ENCODE measurements at places on chromosomes 5 and 9.
A peak's percentile ranks its signal among the peaks of the same experiment; 100 is the strongest.

DNA sequence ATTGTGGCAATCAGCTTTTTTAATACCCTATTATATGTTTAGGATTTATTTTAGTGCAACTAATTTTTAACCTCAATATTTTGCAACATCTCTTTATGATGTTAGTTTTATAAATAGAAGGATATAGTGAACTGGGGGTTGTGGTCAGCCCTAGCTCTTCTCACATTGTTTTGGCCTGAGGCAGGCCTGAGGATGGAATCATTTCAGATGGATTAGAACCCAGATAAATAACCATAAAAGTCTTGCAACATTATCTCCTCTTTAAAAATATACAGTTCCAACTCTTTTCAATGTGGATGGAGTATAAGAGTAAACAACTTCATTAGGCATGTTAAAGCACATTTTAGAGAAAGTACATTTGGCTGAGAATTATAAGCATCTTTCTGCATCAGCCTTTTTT is 522.7 kb downstream of the NR2F1-AS1 start:
- DNase-seq, result no peak

DNA sequence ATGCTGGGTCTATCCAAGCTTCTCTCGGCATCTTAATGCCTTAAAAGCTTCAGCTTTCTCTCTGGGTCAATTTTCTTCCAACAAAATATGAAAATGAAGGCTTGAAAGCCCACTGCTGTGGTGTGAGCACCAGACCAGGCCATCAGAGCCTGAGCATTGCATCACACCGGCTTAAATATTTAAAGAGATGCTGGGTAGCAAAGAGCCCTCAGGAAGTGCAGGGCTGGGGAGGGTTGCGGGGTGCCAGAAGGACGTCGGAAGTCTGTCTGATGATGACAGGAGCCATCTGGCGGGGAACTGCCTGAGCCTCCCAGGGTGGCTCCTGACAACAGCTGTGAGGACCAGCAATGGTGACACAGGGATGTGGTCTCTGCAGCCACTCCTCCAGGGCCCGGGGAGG is 185.5 kb downstream of the OLFM1 start:
- no peak for DNase-seq

- no peak for DNase-seq
These were observed 4.9 kb downstream of the SELENOP start for GRCh38 chr5:42806701-42807262.

- no peak for DNase-seq
These were observed 4.3 kb downstream of the LCP2 start for GRCh38 chr5:170293273-170293672.

DNA sequence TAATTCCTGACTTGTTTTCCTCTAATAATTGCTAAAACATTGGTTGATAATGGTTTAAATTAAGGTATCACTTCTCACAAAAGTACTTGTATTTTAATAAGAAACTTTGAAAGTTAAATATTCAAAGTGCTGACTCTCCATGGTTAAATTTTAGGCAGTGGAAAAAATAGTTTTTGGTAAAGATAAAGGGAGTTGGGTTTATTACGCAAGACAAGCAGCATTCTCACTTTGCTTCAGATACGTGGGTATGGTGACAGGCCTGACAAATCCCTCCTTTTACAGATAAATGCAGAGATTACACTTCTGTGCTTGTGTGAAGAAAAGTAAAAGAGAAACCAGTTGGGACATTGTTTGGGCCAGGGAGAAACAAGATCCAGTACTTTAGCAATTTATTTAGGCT is 14.5 kb upstream of the FAM170A start:
- DNase-seq, result no peak

- peak; percentile 63 for DNase-seq
These were observed 130.9 kb upstream of the SLC30A5 start for GRCh38 chr5:68962757-68963484.

GRCh38 chr5:14579731-14580397 is 1.7 kb upstream of the OTULINL start:
- no peak for DNase-seq

GRCh38 chr5:121979691-121980090 is 17.9 kb downstream of the SRFBP1 start:
- DNase-seq, result no peak

GRCh38 chr5:4017076-4017803 is 421.6 kb downstream of the IRX1 start:
- DNase-seq, result no peak

GRCh38 chr9:7216004-7216841 is 458.4 kb downstream of the KDM4C start:
- no peak for DNase-seq

DNA sequence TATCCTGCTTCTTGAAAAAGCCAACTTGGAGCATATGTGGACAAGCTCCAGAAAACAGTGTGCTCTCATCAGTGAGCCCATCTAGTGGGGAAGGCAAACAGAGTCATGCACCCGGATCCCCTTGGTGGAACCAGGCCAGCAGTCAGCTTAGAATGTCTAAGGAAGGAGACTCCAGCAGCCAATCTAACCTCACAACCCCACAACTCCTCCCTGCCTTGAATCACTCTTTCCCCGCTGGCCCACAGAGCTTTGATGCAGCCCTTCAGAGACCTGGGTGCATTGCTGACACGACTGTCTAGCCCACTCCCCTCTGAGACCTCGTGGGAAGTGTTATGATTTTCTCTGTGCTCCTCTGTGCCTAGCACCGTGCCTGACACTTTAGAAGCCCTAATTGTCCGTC is 623.7 kb downstream of the BNC2 start:
- no peak for DNase-seq

- no peak for DNase-seq
These were observed 95.8 kb downstream of the DOCK2 start for GRCh38 chr5:169732841-169733240.

- DNase-seq, result no peak
These were observed 76.3 kb upstream of the RAPGEF1 start for GRCh38 chr9:131815970-131816873.

DNA sequence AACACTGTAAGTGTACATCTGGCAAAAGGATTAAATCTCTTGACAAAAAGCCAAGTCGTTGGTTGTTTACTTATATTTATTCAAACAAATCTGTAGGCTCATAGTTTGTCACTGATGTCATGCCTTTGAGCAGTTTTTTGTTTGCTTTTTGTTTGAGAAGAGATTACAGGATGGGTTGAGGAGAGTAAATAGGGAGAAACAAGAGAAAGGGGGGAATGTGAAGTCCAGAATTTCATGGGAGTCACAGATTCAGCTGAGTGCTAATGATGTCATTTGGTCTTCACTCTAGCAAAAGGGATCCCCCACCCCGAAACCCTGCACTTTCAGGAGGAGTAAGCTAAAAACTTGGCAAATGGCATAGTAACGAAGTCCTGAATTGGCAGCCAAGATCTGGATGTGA is 337.4 kb downstream of the GLIS3 start:
- no peak for DNase-seq

- no peak for DNase-seq
These were observed 80.9 kb upstream of the SPOCK1 start for GRCh38 chr5:137580030-137580429.

DNA sequence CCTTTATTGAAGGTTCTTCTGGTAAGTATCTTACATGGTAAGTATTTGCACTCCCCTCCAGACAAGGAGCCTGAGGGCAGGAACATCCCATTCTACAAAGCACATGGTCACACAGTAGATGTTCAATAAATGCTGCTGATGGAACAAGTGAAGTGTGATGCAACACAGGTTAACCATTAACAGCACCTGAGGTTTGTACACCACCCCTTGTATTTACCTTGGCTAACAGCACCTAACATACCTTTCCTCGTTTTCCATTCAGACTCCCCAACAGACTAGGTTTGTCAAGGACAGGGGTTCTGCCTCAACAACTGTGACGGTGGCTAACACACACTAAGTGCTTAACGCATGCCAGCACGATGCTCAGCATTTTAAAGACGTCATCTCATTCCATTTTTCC is 213.6 kb downstream of the MAPKAP1 start:
- DNase-seq, result peak; percentile 56

DNA sequence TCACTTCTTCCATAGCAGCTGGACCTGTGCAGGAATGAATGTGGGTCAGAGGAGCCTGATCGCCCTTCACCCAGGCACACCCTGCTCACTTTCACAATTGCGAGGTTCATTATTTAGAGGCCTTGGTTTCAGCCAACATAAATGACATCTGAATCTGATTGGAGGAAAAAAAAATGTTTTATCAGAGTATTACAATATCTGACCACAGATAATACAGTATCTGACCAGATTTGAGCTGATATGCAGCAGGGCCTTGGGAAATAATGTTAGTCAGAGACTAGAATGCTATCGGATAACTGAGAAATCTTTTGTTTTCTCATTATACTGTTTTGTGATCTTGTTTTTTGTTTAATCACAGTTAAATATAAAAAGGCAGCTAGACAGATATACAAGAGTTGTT is 7.7 kb downstream of the ICE1 start:
- no peak for DNase-seq

DNA sequence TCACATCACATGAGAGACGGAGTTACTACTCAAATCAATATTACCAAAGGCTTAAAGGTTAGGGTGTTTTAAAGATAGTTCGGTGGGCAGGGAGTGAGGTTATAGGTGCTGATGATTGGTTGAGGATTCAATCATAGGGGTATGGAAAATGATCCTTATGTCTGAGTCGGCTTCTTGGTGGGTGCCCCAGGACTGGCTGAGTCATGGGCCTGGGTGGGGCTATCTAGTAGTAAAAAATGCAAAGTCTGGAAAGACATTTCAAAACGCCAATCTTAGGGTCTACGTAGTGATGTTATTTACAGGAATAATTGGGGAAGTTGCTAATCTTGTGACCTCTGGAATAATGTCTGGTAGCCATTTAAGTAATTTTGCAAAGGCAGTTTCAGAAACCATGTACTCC is 15.2 kb upstream of the SPIN1 start:
- DNase-seq, result no peak

- no peak for DNase-seq
These were observed 58.2 kb upstream of the GGTA1 start for GRCh38 chr9:121557581-121558447.

- no peak for DNase-seq
These were observed 624.2 kb downstream of the MTRR start for GRCh38 chr5:8493176-8493575.

GRCh38 chr5:55416306-55416705 is 108.5 kb downstream of the MTREX start:
- DNase-seq, result no peak

- no peak for DNase-seq
These were observed 20.3 kb downstream of the MED27 start for GRCh38 chr9:132059361-132059760.

GRCh38 chr9:129414993-129415941 is 205.6 kb downstream of the C9orf50 start:
- no peak for DNase-seq

DNA sequence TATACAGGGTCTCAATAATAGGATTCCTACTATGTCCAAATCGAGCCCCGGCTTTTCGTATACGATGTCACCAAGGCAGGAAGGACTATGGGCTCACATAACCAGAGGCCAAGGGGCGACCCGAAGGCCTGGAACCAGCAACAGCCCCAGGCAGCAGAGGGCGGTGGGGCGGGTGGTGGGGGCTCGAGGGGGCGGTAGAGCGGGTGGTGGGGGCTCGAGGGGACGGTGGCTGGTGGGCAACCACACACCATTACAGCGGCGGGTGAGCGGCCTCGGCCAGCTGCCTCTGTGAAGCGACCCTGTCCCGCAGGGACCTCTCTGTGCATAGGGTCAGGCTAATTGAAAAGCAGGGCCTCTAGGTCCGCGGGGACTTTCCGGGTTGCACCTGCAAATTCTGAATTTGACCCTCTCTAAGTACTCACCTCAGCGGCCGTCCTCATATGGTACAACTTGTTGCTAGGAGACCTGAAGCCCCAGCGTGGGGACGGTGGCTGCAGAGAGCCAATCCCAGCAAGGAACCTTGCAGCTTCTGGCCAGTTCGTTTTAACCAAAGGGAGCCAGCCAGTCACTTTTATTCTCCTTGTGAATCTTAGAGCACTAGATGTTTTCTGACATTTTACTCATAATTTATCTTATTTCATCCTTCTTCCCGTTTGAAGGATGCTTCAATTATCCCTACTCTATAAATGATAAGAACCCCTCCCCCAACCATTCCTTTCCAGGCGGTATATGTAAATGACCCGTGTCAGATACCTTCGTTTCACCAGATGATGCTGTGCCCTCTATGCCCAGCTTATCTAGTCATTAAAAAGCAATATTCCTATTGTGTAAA is at the start of gene NME5:
Gene NME5 (minus strand): TSS at position 480 of the 832 bp plus-strand sequence. CDS start 648 bp downstream, outside the sequence.
- DNase-seq, result no peak

- DNase-seq, result no peak
These were observed 44.2 kb upstream of the PALM2AKAP2 start for GRCh38 chr9:109735801-109736200.

GRCh38 chr9:16453390-16453789 is 417.1 kb downstream of the BNC2 start:
- no peak for DNase-seq

GRCh38 chr5:155948576-155948975 is 378.4 kb upstream of the SGCD start:
- no peak for DNase-seq

DNA sequence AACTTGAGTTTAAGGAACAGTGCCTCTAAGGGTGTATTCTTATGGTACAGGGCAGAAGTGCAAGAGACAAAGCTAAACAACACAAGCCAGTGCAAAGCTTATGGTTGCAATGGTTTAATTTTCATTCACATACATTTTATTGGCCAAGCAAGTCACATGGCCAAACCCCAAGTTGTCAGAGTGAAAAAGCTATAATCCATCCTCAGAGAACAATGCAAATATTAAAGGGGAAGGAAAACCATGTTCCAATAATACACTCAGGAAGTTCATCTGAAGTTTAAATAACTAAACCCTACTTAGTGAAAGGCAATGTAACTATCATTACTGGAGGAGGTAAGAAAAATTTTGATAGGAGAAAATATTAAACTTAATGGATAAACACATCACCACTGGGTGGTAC is 26.6 kb upstream of the TLR4 start:
- no peak for DNase-seq

DNA sequence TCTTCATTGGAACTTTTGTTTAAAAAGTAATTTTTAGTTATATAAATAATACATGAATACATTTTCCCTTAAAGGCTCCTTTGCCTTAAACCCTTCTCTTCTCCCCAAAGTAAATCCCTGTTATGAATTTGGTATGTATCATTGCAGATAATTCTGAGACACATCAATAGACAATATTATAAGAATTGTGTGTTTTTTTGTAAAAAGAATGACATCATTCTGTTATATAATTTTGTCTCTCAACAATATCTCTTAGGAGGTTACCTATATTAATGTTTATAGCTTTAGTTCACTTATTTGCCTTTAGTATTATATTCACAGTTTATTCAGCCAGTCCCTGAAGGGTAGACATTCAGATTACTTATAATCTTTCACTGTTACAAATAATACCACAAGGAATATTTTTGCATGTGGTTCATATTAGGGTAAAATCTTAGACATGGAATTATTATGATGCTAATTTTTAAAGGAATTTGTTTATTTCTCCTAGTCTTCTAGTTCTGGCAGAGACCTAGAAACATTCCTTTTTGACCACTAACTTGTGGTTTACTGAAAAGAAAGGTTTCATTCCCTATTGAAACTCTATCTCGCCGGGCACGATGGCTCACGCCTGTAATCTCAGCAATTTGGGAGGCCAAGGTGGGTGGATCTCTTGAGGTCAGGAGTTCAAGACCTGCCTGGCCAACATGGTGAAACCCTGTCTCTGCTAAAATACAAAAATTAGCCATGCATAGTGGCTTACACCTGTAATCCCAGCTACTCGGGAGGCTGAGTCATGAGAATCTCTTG is 105.6 kb downstream of the KCTD16 start:
- DNase-seq, result no peak

Data from Caco-2 (cell line).